ENCODE measurements at places on chromosomes 3 and 15.

- no peak for DNase-seq
Observed at GRCh38 chr15:23646165-23647000, 1.3 kb downstream of the MAGEL2 start.

- DNase-seq = no peak
Observed at GRCh38 chr15:64343841-64344240, 12.1 kb downstream of the CSNK1G1 start.

GRCh38 chr15:40506964-40507571 is 36.3 kb downstream of the CHST14 start:
- DNase-seq = peak; percentile 71

DNA sequence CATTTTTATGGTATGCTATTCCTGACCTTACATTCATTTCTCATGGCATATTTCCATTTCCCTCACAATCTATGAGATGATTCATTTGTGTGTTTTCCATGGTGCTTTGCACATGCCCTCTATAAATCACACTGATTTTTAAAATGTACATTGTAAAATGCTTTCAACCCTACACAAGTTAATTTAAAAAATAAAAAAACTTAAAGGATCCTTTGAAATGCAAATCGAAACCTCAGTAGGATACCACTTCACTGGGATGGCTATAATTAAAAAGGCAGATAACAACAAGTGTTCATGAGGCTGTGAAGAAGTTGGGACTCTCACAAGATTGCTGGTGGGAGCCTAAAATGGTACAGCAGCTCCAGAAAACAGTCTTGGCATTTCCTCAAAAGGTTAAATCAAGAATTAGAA is 83.5 kb downstream of the FMN1 start:
- no peak for DNase-seq

DNA sequence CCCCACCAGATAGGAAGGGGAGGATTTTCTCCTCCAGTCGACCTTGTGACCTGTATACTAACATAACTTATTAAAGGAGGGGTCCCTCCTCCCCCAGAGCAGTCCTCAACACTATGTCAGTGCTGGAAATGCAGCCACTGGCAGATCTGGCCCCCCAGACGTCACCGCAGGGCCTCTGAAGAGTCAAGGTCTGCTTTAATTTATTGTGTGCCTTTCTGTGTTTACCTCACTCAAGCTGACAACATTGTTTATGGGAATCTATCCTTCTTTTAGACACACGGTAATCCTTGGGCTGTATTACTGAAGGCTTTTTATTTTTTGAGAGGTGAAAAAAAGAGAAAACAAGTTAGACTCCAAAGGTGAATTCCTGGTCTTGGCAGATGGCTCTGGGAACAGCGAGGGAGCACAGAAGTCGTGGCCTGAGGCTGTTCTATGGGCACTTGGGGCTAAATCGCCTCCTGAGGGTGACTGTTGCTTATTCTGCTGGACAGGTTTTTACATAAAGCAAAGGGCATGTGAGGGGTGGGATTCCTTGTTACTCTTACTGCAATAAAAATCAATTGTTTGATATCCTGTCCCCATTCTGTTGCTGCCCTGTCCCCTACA is 13.5 kb upstream of the NR2C2 start:
- no peak for DNase-seq

GRCh38 chr3:73616056-73616455 is 8.7 kb downstream of the PDZRN3 start:
- DNase-seq = no peak

DNA sequence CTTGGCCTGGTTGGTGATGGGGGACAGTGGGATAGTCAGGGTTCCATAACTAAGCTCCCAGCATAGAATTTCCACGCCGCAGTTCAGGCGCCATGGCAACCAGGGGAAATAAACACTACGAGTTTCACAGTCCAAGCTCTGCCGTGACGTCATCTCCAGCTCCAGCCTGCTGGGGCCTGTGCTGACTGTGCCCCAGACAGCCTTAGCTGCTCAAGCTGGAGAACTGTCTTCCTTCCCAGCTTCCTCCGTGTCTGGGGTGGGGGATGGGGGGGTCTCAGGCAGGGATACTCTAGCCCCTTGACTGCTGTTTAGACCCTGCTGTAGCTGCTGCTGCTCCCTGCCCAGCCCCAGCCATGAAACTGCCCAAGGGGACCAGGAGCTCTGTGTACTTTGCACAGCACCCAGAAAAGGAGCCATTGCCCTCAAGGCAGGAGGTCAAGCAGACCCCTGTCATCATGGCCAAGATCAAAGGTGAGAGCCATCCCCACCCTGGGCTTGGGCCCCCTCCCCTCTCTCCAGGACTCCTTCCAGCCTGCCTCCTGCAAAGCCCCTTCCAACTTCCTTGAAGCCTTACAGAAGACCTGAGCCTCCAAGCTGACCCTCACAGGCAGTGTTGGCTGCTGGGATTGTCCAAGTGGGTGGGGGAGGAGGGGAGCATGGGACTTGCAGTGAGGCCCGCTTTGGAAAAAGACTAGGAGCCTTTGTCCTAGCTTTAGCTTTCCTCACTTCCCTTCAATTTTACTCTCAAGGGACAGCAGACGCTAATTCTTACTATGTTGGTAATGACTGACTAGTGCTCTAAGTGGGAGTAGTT is 11.4 kb upstream of the CSPG4 start:
- peak; percentile 80 for DNase-seq

DNA sequence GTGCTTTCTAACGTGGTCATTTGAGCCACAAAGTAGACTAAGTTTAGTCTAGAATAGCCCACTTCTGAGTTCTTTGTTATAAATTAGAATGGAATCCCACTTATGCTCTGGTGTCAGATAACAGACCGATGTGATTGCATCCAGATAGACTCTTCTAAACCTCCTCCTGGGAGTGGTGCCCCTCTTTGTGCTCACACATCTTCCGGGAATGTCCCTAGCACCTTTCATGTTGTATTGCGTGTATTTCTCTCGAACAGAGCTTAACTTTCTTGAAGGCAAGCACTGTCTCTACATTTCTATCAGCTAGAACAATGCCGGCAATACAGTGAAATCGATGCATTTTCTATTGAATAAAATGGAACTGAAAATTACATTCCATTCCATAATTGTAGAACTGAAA is 23.0 kb downstream of the CP start:
- no peak for DNase-seq

DNA sequence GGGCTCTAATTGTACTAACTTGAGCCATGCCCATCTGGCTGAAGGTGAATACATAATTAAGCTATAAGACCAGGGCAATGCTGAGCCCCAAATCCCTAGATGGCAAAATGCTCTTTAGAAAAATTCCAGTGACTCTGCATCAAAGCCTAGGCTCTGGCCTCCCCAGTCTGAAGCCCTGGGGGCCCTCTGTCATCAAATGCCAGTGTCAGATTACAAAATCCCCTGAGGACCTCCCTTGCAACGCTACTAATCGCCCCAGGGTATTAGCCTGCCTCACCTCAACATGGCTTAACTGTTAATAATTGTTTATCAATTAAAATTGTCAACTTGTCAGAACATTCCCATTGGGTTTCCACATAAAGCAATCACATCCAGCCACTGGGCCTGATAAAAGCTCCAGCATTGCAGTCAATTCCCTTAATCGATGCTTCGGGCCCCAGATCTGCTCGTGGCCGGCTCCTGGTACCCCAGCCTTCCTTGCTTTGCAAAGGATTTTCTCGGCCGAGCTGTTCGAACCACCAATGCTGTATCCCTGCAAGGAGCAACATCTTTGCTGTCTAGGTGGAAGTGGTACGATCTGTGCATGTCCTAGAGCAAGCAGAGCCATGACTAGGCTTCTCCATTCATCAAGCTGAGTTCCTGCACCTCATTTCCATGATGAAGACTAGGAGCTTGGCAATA is 151.7 kb downstream of the MEGF11 start:
- no peak for DNase-seq

- no peak for DNase-seq
Observed at GRCh38 chr15:78712797-78713515, 71.9 kb upstream of the CHRNB4 start.

GRCh38 chr3:4581498-4581897 is 88.3 kb downstream of the ITPR1 start:
- no peak for DNase-seq

DNA sequence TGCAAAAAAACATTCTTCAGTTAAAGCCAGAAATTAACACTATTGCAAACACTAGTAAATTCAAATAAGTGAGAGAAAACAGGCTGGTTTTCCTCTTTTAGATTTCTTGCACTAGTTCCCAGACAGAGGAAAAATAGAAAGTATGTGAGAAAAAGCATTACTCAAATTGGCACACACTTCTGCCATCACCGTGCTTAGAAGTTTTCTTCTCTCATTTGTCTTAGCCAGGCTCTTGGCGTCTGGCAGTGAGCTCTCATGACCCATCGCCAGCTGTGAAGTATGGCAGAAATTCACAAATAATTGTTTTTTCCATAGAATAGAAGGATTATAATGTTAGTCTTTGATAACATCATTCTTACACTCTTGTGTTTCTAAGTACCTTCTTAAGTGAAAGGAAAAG is 515.9 kb downstream of the GBE1 start:
- DNase-seq = no peak

DNA sequence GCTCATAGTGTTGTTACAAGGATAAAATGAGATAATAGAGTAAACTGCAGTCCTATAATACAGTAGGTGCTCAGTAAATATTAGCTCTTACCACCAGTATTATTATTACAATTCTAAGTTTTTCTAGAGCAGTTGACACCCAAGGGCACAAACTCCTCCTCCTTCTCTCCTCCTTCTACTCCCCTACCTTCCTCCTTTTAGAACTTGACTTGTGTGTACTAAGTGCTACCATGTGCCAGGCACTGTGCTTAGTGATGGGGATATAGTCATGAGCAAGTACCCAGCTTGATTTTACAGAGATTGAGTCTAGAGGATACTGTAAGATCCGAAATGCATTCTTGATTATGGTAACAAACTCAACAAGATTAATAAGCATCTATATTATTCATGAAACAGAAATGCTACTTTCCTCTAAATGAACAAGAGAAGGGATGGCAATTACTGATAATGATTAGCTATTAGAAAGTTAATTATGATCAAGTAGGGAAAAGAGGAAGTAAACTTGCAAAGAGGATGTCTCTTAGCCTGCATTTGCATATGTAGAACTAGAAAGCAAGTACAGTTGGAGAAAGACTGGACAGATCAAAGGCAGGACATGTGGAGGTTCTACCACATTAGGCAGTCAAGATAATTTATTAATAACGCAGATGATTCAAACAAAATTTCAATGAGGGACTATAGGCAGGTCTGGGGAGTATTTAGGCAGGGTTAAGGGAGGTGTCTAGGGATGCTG is 72.3 kb downstream of the CLDN11 start:
- DNase-seq = no peak
